ENCODE measurements at places on chromosomes 6 and 20. TPM values are rescaled to one million over a fixed set of nuclear protein-coding genes. Genes with fewer than 3 reads are reported as not detected.

DNA sequence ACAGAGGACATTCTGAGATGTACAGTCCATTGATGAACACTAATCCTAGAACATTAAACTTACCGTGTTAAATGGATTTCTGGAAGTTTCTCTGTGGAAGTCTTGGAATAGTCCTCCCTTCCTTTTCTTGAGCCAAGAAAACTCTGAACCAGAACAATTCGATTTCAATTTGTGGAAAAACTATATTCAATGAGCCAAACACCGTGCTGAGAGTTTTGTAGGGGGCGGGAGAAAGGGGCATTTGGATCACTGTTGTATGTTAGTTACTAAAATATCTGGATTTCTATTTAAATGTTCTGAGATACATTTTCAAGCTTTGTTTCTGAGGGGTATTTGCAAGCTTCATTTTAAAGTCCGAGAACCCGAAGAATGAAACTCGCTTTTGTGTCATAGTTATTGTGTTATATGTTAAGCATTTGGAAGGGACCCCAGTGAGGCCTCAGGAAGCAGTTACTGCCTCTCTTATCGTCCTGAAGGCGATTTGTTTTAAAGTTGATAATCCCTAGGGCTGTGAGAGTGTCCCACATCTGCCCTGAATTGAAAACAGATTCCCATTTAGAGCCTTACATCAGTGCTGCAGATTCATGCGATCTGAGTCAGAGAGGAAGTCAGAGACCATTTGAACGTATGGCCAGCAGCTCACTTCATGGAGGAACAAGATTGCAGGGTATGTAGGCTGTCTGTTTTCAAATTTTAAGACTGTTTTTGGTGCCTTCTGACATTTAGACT, 70.8 kb upstream of the SASH1 start:
- no peaks in the 10 kb centered on the region for H3K36me3 ChIP-seq
- no peak for DNase-seq
- H3K27me3 ChIP-seq, result no peaks in the 10 kb centered on the region
- H3K4me3 ChIP-seq, result peak overlapping the region; percentile 31
- H3K4me1 ChIP-seq, result peaks cover 15% of the 10 kb centered on the region

The ASIP gene
- not detected for total RNA-seq

GRCh38 chr6:105272786-105273185, 93.0 kb upstream of the POPDC3 start:
- no peak overlapping the region for H3K4me3 ChIP-seq
- no peaks in the 10 kb centered on the region for H3K27me3 ChIP-seq
- H3K4me1 ChIP-seq, result no peaks in the 10 kb centered on the region
- no peak for DNase-seq

The CCN2 gene
- 916 TPM for total RNA-seq

- H3K4me1 ChIP-seq, result no peaks in the 10 kb centered on the region
- H3K27me3 ChIP-seq, result no peaks in the 10 kb centered on the region
- H3K4me3 ChIP-seq, result no peak overlapping the region
These were observed 20.0 kb upstream of the LIN28B start for GRCh38 chr6:104936766-104937535.

GRCh38 chr6:127462376-127462775, 3.2 kb upstream of the KIAA0408 start:
- H3K36me3 ChIP-seq, result no peaks in the 10 kb centered on the region
- H3K4me1 ChIP-seq, result no peaks in the 10 kb centered on the region
- peak overlapping the region; percentile 79 for H3K27ac ChIP-seq
- DNase-seq, result no peak
- H3K4me3 ChIP-seq, result no peak overlapping the region

DNA sequence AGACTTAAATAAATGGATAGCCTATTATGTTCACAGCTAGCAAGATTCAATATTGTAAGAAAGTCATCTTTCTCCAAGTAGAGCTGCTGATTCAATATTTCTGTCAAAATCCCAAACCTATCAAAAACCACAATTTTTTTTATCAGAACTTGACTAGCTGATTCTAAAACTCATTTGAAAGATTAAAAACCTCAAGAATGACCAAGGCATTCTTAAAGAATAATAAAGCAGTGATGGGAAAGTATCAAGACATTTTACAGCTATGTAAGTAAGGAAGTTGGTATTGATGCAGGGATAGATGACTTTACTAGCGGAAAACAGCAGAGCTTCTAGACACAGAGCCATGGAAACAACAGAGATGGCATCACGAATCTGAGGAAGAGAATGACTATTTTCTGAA, 64.7 kb downstream of the SAMD3 start:
- H3K4me1 ChIP-seq, result no peaks in the 10 kb centered on the region
- H3K27me3 ChIP-seq, result no peaks in the 10 kb centered on the region
- H3K27ac ChIP-seq, result no peak overlapping the region
- no peaks in the 10 kb centered on the region for H3K36me3 ChIP-seq
- H3K4me3 ChIP-seq, result no peak overlapping the region
- no peak for DNase-seq

- peak overlapping the region; percentile 95 for H3K27ac ChIP-seq
- H3K27me3 ChIP-seq, result no peaks in the 10 kb centered on the region
- DNase-seq, result peak; percentile 97
- no peak overlapping the region for H3K4me3 ChIP-seq
- peaks cover 12% of the 10 kb centered on the region for H3K4me1 ChIP-seq
- no peaks in the 10 kb centered on the region for H3K36me3 ChIP-seq
These were observed 81.2 kb downstream of the THBS2 start for GRCh38 chr6:169172456-169172855.

GRCh38 chr6:89079511-89080234, 878 bp upstream of the PNRC1 start:
- no peak for DNase-seq
- peak overlapping the region; percentile 98 for H3K27ac ChIP-seq
- H3K27me3 ChIP-seq, result no peaks in the 10 kb centered on the region
- no peaks in the 10 kb centered on the region for H3K4me1 ChIP-seq
- H3K36me3 ChIP-seq, result peaks cover 24% of the 10 kb centered on the region
- H3K4me3 ChIP-seq, result peak overlapping the region; percentile 96

All from ascending aorta (tissue), 2 donors.